ENCODE measurements at places on chromosomes 12 and 14.

DNA sequence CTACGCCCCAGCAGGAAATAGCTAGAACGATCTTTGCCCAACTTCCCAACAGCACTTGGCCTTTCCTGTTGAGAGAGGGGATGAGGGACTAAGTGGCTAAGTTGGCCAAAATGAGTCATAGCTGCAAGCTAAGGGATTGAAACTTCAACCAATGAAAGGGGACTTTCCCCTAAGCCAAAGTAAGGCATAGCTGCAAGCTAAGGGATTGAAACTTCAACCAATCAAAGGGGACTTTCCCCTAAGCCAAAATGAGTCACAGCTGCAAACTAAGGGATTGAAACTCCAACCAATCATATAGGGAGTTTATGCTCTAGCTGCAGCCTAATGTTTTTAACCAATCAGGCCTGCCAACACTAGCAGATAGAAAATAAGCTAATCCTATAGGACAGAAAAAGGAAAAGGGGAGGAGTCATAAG is 100.5 kb upstream of the SSTR1 start:
- DNase-seq: no peak

DNA sequence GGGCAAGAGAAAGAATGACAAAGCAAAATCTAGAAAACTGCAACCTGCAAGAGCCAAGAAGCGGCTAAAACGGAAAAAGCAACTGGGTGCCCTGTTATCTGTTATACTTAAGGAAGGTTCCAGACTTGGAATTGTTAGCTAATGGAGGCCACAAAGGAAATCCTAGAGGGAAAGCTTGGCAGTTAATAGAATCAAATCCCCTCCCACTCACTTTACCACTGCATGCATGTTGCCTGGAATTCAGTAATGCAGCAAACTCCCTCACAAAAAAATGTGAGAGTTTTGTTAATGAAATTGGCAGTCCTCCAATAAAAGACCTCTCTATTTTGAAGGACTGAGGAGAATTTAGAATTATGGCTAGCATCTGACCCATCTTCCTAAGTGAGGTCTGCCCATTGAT is 164.2 kb upstream of the SOX5 start:
- no peak for DNase-seq

GRCh38 chr14:99647411-99647810 is 2.5 kb downstream of the HHIPL1 start:
- DNase-seq: no peak

GRCh38 chr12:124385219-124385969 is 90.5 kb downstream of the RFLNA start:
- DNase-seq: peak; percentile 87

GRCh38 chr12:15495746-15496145 is 173.4 kb downstream of the PTPRO start:
- no peak for DNase-seq

- no peak for DNase-seq
Measured at GRCh38 chr12:12138203-12139154, 67.7 kb downstream of the BCL2L14 start.

DNA sequence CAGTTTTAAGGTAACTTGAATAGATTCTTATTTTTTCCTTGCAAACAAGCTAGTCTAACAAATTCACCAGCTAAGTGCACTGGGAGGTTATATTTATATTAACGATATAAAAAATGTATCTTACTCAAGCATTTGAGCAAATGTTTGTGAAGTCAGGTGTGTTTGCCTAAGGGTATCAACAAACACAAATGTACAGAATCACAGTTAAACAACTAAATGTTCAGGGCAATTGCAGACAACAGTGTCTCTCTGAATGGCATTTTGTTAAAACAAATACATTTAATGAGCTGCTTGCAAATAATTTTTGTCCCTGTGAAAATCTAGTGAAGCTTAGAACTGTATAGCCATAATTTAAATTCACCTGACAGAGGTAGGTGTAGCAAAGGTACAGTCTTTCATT is 28.2 kb upstream of the FLRT2 start:
- no peak for DNase-seq

- no peak for DNase-seq
Measured at GRCh38 chr12:111467092-111467856, 61.6 kb downstream of the SH2B3 start.

- no peak for DNase-seq
Measured at GRCh38 chr12:22808860-22809259, 183.9 kb downstream of the ETNK1 start.

- DNase-seq: no peak
Measured at GRCh38 chr12:96093543-96094196, 58.3 kb upstream of the LTA4H start.

DNA sequence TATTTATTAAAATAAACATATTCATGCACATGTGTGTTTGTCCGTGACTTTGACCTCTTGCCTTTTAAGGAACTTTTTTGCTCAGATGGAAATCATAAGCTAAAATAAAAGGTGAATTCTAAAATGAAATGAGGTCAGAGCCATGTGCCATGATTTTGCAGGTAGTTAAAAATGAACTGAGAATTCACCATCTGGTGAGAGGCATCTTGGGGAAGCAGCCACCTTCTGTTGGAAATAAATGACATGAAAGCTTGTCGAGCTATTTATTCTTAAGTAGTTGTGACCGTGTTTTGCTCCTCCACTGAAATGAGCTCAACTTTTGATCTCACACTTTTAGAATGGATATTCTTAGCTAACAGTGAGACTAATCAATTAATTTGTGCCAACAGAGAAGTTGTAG is 56.8 kb upstream of the CNOT2 start:
- no peak for DNase-seq

DNA sequence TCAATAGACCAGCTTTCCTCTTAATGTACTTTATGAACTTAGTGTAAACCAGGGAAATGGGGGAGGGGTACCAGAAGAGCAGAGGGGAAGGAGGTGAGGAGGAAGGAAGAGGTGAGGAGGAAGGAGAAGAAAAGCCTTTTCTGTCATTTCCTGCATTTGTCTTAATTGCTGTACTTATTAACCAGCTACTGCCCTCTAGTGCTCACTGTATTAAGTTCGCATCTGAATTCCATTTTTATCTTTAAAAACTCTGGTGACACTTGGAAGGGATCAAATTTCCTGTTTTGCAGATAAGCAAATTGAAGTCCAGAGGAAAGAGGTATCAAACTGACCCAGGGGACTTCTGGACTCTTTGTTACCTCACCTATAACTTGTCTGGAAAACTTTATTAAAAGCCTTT is 22.2 kb downstream of the MANSC1 start:
- DNase-seq: peak; percentile 37

- no peak for DNase-seq
Measured at GRCh38 chr12:76962099-76962498, 83.3 kb upstream of the CSRP2 start.

Data from HTR-8/SVneo (cell line).